ENCODE measurements at places on chromosomes 6 and 20.

GRCh38 chr6:6494677-6495076 lies 93.8 kb upstream of the LY86 start:
- DNase-seq: no peak

- peak; percentile 92 for DNase-seq
Observed at GRCh38 chr6:52512199-52512598, 64.7 kb downstream of the TRAM2 start.

- DNase-seq: no peak
Observed at GRCh38 chr6:113595911-113596376, 261.2 kb upstream of the MARCKS start.

DNA sequence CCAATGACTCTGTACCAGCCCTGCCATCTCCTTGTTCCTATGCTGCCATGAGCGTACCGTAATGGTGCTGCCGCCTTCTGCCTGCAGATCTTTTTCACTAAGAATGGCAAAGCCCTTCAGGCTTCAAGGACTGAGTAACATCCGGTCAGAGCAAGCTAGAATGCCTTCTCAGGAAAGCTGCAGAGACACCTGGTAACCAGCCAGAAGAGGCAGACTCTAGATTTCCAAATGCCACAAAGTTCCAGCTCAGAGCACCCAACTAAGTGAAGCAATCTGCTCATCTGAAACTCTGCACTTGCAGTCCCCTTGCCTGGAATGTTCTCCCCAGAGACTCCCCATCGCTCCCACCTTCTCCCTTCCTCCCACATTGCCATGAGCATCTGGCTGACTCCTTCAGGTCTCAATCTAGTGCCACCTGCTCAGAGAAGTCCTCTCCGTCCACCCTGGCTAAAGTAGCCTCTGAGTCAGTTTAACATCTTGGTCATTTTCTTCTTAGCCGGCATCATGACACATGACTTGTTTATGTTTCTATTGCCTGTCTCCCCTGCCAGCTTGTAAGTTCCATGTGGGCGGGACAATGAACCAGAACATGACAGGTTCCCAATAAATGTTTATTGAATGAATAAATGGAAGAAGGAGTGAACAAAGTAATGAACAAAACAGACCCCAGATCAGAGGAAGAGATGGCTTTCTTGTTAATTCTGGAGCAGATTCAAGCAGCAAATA lies 6.9 kb upstream of the OCSTAMP start:
- DNase-seq: peak; percentile 6

- DNase-seq: peak; percentile 57
Observed at GRCh38 chr6:7086488-7086887, 21.3 kb upstream of the RREB1 start.

- DNase-seq: peak; percentile 94
Observed at GRCh38 chr6:139743664-139744437, 369.4 kb upstream of the CITED2 start.

DNA sequence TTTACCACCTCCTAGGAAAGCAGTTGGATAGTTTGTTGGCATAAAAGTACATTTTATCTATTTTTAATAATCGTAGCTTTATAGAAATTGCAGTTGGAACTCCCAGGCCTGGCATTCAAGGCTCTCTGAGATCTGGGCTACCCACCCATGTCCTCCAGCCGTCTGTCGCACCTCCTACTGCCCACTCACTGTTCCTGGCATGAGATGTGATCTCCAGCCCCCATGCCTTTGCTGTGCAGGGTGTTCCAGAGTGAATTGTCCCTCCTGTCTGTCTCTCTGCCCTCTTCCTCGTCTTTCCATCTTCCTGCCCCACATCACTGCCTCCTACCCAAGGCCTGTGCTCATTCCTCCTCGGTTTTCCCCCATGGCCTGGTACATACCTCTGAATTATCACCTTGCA lies 50.7 kb downstream of the PTPN1 start:
- no peak for DNase-seq

GRCh38 chr6:152091851-152092341 lies 284.4 kb downstream of the ESR1 start:
- no peak for DNase-seq

GRCh38 chr6:79626811-79627210 lies 4.3 kb upstream of the SH3BGRL2 start:
- DNase-seq: no peak

Data from endothelial cell of umbilical vein (primary cell).